Transverse colon (tissue), 4 donors: ENCODE measurements at places on chromosomes 2 and 18. TPM values are rescaled to one million over a fixed set of nuclear protein-coding genes. Genes with fewer than 3 reads are reported as not detected.
A peak's percentile ranks its signal among the peaks of the same experiment; 100 is the strongest.

- H3K27ac ChIP-seq: peak overlapping the region; percentile 82
- peaks cover 29% of the 10 kb centered on the region for H3K4me1 ChIP-seq
- no peaks in the 10 kb centered on the region for H3K27me3 ChIP-seq
- no peaks in the 10 kb centered on the region for H3K36me3 ChIP-seq
Measured at GRCh38 chr18:54948350-54948837, 10.9 kb downstream of the CCDC68 start.

DNA sequence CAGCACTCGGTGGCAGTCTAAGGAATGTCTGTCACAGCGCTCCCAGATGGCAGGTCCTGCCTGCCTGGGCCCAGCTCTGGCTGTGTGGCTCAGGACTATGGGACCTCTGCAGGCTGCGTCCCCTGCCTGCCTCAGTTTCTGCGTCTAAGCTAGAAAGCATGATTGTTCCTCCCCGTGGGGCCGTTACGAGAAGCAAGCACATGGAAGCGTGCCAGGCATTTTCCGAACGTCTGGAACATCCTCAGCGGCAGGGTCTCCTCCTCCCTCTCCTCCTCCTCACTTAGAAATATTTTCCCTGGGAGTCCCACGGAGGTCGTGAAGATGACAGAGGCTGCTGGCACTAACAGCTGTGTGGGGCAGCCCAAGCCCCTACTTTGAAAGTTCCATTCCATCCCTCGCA, 43.3 kb downstream of the LRRFIP1 start:
- peaks cover 38% of the 10 kb centered on the region for H3K4me1 ChIP-seq
- H3K4me3 ChIP-seq: no peak overlapping the region
- no peaks in the 10 kb centered on the region for H3K27me3 ChIP-seq
- no peak for DNase-seq
- no peaks in the 10 kb centered on the region for H3K36me3 ChIP-seq

DNA sequence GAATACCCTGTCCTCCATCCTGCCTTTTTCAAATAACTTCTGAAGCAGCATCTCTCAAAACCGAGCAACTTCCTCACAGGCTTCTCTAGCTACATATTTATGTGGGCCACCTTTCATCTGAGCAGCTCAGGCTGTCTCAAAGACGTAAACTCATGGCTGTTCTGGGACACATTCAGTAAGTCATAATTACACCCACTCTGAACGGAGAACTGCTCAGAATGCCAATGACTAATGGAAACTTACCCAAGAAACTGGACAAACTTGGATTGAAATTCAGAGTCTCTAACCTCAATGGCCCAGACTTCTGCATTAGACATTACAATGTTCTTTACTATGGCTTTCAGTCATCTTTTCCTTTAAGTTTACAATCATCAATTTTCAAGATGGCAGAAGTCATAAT, 145.2 kb downstream of the RAD51AP2 start:
- no peak overlapping the region for H3K27ac ChIP-seq
- no peak for DNase-seq
- no peak overlapping the region for H3K4me3 ChIP-seq
- H3K27me3 ChIP-seq: no peaks in the 10 kb centered on the region

Gene ALPP
- not detected for total RNA-seq

Gene GALR1
- 0.14 TPM for total RNA-seq

DNA sequence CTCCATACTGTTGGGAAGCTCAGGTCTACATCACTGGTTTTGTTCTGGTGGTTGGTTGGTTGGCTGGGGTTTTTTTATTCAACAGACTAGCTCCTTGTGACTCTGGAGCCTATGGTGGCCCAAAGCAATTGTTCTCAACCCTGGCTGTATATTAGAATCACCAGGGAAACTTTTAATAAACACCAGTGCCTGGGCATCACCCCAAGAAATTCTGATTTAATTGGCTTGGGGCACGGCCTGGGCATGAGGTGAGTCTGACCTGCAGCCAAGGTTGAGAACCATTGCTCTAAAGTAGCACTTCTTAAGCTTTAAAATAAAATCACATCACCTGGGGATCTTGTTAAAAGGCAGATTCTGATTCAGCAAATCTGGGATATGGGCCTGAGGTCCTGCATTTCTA, 184.1 kb downstream of the C1D start:
- H3K36me3 ChIP-seq: no peaks in the 10 kb centered on the region
- DNase-seq: no peak
- H3K27me3 ChIP-seq: no peaks in the 10 kb centered on the region
- H3K4me1 ChIP-seq: no peaks in the 10 kb centered on the region
- H3K27ac ChIP-seq: no peak overlapping the region

DNA sequence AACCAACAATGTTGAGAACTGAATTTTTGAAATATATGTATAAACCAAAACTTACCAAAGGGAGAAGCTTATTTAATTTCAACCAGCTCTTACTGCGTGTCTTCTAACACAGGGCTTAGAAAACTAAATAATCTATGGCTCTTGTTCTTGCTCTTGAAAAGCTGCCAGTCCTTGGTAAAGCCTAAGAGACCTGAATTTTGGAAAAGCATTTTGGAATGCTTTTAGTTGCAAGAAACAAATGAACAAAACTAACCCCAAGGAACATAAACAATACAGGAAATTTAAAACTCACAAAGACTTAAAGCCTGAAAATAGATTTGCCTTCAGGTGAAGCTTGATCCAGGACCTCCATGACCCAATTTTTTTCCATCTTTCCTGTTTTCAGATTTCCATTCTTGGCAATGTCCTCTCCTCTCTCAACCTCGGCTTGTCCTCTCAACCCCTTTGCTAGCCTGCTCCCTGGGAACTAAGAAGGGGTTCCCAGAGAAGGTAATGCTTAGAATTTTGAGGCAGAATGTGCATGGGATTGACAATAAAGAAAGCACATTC, 169.8 kb upstream of the NCK2 start:
- no peak overlapping the region for H3K27ac ChIP-seq
- H3K4me1 ChIP-seq: peaks cover 10% of the 10 kb centered on the region
- no peaks in the 10 kb centered on the region for H3K27me3 ChIP-seq
- H3K4me3 ChIP-seq: no peak overlapping the region

DNA sequence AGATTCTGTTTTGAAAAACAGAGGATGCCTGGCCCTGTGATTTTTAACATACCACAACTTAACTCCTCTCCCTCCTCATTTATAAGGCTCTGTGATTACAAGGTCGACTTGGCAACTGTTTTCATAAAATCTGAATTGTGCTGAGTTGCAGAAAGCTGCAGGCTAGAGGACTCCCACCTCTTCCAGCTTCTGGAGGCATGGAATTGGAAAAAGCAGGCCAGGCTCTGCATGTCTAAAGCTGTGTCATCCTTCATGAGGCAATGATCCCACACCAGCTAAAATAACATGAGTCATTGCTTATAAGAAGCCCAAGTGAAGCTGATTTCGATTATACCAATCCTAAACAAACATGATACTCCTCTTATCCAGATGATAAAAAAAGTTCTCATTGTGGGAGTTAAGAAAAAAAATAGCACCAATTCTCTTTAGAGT, 11.7 kb downstream of the ARHGAP28 start:
- H3K4me1 ChIP-seq: no peaks in the 10 kb centered on the region
